ENCODE measurements at places on chromosomes 2 and 18.

DNA sequence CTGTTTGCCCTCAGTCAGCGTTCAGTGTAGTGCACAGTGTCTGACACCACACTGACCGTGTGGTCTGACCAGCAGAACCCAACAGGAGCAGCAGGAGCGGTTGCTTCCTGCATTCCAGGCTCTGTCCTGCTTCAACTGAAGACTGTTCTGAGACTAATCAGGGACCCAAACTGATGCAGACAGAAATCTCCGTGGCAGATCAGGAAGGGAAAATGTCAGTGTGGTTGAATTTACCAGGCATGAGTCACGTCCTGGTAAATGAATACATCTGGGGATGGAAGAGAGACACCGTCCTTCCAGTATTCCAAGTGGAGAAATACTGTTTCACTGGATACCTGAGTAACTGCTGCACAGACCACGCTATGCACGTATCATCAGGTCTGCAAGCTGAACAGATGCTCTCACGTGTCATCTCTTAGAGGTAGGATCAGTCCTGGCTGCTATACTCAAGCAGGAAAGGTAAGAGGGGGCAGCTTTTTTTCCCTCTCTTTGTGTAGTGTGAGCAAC lies 223.6 kb upstream of the EPAS1 start:
- no peak for DNase-seq

DNA sequence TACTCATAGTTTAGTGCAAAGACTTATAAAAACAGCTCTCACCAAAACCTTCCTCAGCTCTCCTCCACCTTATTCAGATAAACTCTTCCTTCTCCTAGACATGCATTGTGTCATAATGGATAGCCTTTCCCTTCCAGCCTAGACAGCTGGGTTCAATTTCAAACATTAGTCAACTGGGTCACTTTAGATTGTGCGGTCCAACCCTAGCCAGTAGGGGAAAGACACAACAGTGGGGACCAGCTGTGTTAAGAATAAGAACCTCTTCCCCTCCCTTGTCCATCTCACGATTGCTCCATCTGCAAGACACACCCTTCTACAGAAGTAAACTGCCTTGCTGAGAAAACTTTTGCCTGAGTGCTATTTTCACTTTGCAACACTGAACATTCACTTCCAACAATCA lies 8.5 kb downstream of the PRPF40A start:
- no peak for DNase-seq

DNA sequence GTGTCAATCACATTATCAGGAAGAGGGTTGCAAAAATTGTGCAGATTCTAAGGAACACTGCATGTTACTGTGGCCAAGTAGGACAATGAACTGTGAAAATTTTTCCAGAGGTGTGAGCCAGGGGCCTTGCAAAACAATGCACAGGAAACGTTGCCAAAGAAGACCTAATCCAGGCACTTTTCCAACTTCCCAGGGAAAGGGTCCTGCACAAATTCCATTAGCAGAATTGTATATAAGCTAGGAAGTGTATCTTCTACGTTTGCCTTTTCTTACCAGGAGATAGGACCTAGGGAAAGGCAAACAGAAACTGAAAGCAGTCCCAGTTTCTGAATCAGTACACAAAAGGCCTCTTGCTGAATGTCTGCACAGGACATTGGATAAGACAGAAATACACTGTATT lies 1888.3 kb upstream of the CELF4 start:
- DNase-seq: peak; percentile 19

DNA sequence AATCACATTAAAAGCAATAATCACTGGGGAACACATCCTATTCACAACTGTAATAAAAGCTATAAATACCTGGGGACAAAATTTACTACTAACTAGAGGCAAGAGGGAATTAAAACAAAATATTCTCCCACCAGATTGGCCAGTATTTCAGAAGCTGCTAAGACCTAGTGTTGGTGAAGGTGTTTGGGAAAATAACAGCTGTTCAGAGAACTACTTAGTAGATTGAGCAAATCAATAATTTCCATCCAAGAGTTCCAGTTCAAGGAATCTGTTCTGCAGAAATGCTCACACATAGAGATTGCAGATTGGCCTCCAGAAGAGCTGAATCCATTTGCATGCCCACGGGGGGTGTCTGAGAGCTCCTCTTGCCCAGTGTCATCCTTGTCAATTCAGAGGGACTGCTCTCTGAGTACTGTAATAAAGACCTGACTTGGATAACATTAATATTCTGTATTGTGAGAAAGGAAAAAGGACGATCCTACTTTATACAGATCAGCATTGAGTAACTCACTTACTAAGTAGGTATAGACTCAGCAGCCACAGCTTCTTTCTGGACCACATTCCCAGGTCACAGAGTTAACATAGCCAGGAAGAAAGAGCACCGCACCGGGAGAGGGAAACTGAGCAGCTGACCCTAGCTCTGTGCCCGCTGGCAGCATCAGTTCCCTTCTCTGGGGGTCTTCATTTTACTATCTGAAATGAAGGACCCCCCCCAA lies 5.6 kb downstream of the TUBB6 start:
- DNase-seq: no peak

DNA sequence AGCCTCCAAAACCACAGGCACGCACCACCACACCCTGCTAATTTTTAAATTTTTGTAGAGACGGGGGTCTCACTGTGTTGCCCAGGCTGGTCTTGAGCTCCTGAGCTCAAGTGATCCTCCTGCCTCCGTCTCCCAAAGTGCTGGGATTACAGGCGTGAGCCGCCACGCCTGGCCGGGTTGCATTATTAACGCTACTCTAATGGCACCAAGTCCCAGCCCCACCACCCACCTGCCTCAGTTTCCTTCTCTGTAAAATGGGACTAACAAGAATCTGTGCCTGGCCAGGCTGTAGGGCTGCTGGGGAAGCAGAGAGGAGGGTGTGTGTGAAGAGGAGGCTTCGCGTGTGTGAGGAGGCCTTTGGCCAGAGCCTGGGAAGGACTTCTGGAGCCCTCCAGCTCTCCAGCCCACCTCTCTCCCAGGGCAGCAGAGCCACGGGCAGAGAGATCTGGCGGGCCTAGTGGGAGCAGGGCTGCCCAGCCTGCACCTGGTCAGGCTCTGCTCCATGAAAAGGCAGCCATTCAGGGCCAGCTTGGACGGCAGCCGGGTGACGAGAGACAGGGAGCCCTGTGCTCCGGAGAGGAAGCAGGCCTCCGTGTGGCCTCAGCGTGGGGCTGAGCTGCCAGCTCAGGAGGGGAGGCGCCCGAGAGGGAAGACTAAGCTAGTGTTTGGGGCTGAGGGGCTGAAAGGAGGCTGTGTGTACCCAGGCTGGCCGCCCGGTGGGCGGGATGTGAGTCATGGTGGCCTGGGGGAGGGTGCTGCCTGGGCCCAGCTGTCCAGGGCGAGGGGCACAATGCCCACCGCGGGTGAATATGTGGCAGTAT lies 7.4 kb upstream of the B3GNT7 start:
- no peak for DNase-seq

All from renal pelvis (tissue), 12 donors.